ENCODE measurements at places on chromosomes 4 and X.

- DNase-seq: no peak
Observed at GRCh38 chr4:73438048-73438447, 2.0 kb downstream of the AFP start.

GRCh38 chrX:43743100-43743822, 87.2 kb downstream of the MAOA start:
- no peak for DNase-seq

GRCh38 chr4:181662383-181662782, 580.8 kb upstream of the TENM3 start:
- no peak for DNase-seq

DNA sequence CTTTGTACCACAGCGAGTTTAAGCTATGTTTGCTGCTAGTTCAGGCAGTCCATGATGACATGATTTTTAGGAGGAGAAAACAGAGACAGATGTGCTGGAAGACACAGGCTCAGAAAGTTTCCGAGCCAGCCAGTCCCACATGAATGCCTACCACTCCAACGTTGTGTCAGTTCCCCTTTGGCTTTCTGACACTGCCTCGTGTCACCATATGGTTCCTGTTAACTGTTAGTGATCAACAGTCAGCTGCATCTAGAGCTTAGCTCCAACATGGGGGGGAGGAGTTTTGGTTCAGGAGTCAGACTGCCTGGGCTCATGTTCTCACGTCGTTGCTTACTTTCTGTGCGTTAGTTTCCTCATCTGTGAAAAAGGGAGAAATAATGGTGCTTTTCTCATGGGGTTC, 343.7 kb downstream of the MID1IP1 start:
- DNase-seq: no peak

DNA sequence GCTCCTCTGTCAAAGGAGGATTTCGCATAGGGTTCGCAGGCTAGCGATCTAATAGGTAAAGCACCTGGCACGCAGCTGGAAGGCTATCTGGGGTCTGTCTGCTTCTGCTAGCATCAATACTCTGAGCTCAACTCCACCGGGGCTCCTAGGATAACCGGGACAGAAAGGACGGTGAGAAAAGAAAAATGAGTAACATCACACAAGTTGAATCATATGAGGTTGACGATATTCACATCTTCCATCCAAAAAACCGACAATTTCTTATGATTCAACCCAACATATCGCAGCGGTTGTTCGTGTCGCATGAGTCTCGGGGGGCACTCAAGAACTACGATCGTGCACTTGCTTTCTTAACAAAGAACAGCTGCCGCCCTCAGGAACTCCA, 1.8 kb downstream of the PROM1 start:
- no peak for DNase-seq

DNA sequence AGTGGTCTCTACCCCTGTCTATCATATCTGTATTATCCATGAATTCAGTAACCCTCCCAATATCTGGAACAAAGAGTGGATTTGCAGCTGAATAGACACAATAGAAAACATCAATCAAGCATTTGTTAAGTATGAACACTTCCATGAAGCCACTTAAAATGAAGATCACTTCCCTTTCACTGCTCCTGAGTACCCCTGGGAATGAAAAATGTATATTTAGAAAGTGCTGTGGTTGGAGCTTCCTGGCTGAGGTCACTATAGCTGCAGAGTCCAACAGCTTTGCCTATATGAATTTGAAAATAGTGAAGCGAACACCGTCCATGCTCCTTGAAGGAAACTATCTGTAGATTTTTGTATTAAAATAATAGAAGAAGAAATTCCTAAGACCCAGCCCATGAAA, 227.0 kb downstream of the DTHD1 start:
- no peak for DNase-seq

DNA sequence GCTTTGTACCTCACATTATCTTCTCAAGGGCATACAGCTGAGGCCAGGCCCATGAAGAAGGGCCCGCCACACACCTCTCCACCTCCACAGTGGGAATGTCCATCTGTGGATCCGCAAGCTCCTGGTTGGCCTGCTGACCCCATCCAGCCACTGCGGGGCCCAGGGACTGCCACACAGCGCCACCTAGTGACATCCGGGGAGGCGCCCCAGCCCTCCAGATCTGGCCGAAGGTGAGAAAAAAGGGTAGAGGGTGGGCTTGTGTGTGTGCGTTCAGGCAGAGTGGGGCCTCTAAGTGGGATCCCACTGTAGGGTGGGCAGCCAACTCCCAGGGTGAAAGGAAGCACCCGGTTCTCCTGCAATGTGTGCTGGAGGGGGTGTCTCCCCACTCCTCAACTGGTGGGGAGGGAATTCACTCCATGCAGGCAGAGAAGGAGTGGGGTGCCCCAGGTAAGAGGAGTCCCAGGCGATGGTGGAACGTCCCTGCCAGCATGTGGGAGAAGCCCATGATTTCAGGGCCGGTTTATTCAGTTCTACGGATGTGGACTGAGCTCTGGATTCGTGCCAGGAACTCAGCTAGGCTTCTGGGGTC, 117.3 kb downstream of the ENPP6 start:
- no peak for DNase-seq

- DNase-seq: peak; percentile 60
Observed at GRCh38 chr4:183840311-183840710, 64.8 kb upstream of the STOX2 start.

DNA sequence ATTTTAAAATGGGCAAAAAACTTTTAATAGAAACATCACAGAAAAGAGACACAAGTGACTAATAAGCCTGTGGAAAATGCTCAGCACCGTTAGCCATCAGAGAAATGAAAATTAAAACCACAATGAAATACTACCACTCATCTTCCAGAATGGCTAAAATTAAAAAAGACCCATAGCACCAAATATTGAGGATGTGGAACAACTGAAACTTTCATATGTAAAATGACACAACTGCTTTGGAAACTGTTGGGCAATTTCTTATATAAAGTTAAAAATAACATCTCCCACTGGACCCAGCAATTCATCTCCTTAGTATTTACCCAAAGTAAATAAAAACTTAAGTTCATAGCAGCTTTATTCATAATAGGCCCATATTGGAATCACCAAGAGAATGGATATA, 94.2 kb downstream of the TENM3 start:
- no peak for DNase-seq

DNA sequence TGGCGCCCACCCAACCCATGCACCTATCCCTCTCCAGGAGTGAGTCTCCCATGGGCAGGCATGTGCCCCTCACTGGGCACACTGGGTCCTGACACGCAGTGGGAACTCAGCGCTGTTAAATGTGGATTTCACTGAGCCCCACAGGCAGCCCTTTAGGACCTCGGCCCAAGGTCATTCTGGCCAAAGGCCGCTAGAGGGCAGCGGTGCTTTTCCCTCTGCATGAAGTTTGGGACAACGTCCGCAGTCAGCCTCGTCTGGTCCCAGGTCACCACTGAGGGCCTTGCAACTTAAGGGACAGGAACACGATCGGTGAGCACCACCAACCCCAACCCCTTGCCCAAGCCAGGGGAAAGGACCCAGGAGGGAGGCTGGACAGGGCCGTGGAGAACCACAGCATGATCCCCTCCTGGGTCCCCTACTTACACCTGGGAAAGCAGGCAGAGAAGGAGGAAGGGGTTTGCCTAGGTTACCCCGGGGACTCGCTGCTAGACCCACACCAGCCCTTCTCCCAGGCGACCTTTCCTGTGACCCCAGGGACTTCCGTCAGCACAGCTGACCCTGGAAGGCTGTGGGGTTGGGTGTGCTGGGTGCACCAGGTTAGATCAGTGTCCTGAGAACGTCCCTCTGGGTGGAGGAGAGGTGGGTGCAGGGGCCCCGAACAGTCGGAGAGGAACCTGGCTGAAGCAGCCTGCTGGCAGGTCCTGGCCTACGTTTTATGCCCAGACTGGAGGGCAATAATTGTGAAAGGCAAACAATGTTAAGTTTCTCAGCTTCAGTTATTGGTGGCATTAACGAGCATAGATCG, 24.0 kb downstream of the CYTL1 start:
- DNase-seq: peak; percentile 54

DNA sequence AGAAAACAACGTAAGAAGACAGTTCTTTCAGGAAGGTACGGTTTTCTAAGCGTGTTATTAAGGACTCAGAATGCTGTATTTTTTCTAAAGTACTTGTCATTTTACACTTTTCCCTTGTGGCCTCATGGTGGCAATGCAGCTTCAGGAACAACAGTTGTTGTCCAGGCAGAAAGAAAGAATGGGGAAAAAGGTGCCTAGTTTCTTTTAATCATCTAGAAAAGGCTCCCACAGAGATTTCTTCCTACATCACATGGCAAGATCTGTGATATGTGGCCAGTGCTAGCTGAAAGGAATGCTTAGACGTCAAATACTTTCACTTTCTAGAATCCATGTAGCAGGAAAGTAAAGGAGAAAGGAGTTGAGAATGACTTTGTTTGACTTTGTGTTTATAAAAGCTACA, 49.0 kb upstream of the TRAM1L1 start:
- peak; percentile 20 for DNase-seq

- no peak for DNase-seq
Observed at GRCh38 chr4:146267826-146268225, 53.5 kb downstream of the REELD1 start.

DNA sequence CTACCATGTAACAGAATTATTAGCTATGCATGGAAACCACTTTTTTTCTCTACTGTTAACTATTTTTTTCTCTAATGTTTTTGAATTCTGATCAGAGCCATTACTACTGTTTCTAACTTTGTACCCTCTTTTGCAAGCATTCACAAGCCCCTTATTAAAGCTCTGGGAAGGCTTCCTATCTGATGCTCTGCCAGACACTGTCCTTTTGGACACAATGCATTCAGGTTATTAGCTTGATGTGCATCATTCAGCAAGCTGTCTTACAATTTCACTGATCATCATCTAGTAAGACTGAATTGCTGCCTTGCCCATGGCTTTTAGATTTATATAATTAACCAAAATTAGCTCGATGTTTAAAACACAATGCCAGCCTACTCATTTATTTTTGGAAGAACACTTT, 155.1 kb downstream of the NR3C2 start:
- no peak for DNase-seq

DNA sequence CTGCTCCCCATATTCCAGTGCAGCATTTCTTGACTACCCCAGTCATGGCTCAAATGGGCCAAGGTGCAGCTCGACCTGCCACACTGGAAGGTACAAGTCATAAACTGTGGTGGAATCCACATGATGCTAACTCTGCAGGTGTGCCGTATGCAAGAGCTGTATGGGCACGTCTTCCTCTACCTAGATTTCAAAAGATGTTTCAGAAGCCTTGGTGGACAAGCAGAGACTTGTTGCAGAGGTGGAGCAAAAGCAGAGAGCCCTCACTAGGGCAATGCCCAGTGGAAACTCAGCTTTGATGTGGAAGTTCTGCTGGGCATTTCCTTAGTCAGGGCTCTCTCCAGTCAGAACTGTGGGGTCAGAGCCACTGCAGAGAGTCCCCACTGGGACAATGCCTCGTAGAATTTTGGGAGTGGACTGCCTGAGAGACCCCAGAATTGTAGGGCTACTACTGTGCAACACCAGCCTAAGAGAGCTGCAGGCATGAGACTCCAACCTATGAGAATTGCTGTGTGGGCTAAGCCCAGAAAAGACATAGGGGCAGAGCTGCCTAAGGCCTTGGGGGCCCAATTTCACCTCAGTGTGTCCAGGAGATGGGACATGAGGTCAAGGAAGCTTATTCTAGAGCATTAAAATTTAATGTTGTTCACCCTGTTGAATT, 65.7 kb downstream of the BEX3 start:
- DNase-seq: no peak

DNA sequence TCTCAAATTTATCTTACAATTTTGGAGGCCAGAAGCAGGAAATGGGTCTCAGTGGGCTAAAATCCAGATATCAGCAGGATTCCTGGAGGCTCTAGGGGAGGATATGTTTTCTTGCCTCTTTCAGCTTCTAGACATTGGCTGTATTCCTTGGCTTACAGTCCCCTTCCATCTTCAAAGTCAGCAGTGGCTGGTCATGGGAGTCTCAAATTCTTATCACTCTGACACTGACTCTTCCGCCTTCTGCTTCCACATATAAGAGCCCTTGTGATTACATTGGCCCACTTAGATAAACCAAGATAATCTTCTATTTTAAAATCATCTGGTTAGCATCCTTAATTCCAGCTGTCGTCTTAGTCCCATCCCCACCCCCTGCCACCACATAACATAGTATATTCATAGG, 113.0 kb downstream of the PCDH7 start:
- no peak for DNase-seq

DNA sequence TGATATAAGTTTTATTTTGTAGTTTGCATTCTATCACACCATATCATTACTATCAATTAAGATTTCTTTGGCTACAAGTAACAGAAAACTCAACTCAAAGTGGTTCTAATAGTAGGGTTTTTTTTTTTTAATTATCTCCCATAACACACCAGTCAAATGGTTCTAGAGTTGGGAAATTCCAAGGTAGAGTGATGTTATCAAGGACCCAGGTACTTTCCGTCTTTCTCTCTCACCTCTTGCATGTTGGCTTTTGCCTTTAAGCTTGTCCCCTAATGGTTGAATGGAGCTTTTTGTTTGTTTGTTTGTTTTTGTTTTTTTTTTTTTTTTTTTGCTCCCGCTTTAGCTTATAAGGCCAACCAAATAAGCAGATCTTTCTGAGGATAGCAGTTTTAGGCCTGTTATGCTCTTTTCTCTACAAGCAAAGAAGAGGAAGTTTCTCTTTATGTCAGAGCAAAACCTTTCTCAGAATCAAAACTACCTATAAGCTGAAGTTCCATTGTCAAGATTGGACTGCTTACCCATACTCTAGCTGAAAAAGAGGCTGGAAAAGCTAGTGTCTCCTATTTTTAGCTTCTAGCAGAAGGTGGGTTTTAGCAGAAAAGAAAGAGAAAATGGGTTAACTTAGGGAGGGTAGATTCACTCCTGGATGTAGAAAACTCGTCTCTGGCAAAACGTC, 177.5 kb downstream of the EDA start:
- DNase-seq: no peak

- DNase-seq: no peak
Observed at GRCh38 chr4:153260132-153260531, 55.9 kb downstream of the TRIM2 start.

DNA sequence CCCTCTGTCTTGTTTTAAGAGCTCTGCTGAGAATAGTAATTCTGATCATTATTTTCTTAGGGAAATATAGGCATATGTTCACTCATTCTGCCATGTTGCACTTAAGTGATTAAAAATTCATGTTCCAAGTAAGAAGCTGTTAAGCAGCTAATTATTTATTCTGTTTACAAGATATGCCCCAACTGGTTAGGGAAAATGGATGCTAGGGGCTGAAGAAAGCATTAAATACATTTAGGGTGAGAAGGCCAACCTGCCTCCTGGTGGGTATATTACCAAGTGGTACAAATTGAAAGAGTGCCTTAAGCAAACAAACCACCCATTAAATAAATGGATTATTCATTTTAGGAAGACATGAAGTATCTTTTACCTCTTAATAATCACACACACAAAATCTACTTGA, 392.6 kb upstream of the EPHA5 start:
- no peak for DNase-seq

- DNase-seq: no peak
Observed at GRCh38 chrX:8868070-8868773, 67.0 kb upstream of the FAM9A start.

- DNase-seq: peak; percentile 37
Observed at GRCh38 chr4:677431-678293, 3.3 kb downstream of the MYL5 start.

DNA sequence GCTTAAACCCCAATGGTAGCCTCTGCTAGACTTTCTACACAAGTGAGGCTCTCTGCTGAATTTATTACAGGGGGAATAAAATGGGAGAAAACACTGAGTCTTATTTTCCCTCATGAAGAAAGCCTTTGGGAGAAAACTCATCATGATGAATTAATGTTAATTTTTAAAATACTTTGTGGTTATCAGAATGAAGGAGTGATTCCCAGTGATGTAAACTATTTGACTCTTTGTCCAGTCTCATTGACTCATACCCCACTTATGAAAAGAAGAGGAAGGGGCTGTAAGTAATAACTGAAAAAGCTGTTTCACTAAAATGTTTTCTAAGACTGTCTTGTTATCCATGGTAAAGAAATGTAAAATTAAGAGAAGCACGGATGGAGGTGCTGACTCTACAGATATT, 208.8 kb downstream of the GRIA3 start:
- DNase-seq: no peak

All from HepG2 (cell line).